Fibroblast of skin of abdomen (primary cell): ENCODE measurements at places on chromosomes 5 and 9.

GRCh38 chr9:134377143-134377484 is 50.9 kb downstream of the RXRA start:
- DNase-seq: no peak

DNA sequence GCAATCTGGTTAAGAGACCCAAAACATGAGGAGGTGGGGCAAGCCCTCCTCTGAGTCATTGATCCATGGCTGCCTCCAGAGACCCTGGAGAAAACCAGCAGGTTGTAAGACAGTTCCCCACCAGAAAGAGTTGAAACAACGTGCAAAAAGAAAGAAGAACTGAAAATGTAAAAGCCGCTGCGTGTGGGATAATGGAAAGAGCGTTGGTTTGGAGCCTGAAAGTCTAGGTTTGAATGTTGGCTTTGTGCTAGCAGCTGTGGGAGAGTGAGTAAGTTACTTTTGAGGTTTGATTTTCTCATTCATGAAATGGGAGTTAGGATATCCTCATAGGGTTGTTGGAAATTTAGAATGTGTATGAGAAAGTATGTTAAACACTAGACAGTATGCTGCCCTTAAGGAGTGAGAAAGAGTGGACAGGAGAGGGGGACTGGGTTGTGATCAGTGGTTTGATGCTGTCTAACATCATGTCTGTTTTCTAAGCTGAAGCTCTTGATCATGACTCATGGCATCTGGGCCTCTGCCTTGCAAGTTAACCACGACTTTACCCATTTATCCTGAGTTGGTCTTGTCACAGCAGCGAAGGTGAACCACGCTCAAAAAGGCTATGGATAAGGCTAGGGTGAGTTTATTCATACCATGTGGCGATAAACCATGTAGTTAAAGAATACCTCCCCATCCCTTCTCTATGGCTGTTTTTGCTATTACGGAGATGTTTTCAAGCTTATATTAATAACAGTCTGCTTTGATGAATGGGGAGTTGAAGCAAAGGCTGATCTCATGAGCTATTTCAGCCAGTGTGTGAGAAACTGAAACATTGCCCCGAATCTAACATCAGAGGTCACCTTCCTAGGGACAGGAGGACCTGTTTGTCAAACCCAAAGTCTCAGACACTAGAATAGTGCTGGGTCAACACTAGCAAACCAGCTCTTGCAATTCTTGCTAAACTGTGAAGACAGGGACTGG is 41.3 kb downstream of the ZNF366 start:
- DNase-seq: peak; percentile 69

DNA sequence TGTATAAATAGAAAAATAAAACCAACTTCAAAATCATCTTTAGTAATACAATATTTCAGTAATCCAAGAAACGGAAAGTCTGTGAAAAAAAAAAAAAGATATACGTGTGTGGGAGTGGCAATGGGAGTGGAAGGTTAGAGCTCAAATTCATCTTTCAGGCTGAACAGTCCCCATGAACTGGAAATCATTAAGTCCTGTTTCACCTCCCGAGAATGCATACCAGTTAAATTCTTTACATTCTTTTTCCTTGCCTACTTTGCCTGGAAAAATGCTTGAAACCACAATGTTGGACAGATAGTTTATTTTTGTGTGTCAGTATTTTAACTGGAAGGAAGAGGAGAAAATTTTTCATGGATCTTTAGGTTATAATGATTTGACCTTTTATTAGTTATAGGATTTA is 166.8 kb downstream of the MUSK start:
- peak; percentile 93 for DNase-seq

GRCh38 chr9:108039012-108039411 is 549.4 kb upstream of the KLF4 start:
- DNase-seq: no peak

GRCh38 chr9:131398204-131398603 is 4.3 kb downstream of the PRRC2B start:
- DNase-seq: no peak

- DNase-seq: peak; percentile 43
Measured at GRCh38 chr5:91787718-91788117, 404.6 kb upstream of the ARRDC3 start.

- DNase-seq: no peak
Measured at GRCh38 chr9:27990524-27990923, 417.2 kb upstream of the C9orf72 start.

DNA sequence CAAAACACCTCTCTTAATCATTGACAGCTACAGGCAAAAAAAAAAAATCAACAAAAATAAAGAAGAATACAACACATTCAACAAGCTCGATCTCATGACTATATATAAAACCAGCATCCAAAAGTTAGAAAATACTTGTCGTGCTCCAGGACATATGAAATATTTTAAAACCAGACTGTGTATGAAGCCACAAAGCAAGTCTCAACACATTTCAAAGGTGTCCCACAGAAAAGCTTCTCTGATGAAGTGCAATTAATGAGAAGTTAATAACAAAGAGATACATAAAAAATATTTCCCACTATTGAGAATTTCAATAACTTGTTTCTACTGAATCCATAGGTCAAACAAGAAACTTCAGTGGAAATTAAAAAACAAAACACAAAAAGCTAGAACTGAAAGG is 178.7 kb downstream of the PLK2 start:
- no peak for DNase-seq

DNA sequence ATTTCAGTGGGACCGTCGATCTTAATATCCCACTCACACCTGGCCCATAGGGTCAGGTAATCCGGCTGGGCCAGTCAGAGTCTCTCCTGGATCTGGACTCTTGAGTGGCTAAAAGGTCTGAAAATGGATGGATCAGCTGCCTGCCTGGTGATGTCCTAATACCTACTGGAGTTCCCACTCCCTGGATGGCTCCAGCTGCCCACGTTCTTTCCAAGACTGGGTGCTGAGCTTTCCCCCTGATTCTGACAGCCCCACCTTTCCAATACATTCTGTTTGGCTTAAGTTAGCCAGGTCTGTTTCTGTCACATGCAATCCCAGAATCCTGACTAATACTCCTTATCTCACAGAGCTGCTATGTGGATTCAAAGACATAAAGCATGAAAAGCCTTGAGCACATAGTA is 10.2 kb downstream of the SH3PXD2B start:
- no peak for DNase-seq

DNA sequence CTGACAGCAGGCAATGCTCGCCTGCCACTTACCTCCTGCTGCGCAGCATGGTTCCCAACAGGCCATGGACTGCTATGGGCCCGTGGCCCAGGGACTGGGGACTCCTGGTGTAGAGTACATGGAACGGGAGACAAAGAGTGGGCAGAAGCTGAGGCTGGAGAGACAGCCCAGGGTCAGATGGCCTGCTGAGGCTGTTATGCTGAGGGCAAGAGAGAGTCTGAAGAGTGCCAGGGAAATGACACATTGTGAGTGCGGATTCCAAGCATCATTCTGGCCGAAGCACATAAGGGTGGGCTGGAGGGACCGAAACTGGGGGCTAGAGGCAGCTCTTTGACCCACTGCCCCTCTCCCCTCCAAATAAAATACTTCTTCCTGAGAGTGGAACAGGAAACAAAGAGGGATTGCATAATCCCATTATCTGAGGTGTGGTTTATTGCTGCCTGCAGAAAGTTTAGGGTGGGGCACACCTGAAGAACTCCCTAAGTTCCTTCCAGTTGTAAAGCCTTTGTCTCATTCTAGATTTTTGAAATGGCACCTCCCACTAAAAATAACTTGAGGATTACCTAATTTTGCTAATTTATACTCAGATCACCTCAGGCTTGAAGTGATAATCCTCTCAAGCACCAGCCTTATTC is 158.1 kb downstream of the ATP10B start:
- no peak for DNase-seq

DNA sequence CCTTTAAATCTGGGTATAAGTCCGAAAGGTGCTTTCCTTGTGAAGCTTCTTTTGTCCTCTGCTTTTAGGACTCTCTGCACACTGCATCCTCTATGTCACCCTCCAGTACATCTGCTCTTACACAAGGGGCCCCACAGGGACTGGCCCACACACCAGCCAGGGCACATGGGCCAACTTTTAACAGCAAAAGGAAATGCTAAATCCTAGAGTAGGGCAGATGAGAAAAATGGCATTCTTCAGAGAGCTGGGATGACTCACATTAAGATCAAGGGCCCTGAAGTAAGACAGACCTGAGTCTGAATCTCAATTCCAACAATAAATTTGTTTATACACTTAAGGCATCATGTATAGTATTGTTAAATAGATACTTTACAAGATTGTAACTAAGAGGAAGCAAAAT is 40.3 kb upstream of the CDKN2B start:
- peak; percentile 39 for DNase-seq

DNA sequence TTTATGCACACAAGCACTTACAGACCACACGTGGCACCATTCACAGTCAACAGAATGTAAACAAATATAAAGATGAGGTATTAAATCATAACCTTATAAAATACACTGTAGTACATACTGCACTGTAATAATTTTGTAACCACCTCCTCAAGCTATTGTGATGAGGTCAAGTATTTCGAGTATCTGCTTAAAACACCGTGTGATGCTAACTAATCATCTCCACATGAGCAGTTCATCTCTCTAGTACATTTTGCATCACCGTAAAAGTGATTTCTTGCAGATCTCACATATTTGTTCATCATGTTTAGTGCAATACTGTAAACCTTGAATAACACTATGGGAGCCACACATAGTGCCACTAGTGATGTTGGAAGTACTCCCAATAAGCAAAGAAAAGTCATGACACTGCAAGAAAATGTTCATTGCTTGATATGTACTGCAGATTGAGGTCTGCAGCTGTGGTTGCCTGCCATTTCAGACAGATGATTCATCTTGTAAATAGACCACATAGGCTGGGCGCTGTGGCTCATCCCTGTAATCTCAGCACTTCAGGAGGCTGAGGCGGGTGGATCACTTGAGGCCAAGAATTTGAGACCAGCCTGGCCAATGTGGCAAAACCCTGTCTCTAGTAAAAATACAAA is 44.3 kb downstream of the FOXB2 start:
- peak; percentile 80 for DNase-seq

DNA sequence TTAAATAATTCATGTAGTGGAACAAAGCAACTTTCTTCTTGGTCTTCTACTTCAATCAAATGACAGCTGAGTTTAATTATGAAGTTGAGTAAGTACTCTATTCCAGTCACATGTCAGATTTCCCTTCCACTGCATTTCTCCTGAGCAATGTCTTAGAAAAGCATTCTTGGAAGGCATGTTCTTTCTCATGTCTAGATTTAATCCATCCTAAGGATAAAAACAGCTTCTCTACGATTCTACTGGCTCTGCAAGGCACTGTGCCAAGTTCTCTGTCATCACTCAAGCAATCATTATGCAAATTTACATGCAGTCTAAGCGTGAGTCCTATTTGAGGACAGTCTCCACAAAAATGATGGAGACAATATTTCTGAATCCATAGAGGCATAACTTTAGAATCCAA is 142.4 kb downstream of the YIPF5 start:
- peak; percentile 96 for DNase-seq

DNA sequence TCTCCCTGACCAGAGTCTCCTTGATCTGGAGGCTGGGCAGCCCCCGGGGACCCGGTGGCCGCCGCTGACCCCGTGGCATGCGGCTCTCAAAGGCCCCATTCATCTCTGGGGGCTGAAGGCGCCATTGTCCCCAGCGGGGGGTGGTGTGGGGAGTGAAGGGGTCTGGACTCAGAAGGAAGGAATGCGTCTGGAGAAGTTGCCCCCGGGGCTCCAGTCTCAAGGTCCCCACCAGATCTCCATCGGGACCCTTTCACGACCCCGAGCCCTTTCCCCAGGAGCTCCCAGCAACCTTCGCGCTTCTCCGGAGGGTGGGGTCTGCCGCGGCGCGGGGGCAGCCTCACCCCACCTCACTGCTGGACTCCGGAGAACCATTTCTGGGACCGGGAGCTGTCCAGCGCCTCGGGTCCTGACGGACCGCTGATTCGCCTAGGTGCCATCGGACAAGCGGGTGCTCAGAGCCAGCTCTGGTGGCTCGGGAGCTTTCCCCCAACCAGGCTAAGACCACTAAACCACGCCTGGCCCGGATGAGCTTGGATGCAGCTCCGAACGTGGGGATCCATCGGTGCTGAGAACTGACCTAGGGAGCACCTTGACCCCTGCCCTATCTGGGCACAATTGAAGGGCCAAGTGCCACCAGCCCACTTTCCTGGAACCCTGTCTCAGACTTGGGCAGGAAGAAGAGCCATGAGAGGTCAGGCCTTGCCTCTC is 5.1 kb upstream of the PCDH1 start:
- DNase-seq: peak; percentile 17

DNA sequence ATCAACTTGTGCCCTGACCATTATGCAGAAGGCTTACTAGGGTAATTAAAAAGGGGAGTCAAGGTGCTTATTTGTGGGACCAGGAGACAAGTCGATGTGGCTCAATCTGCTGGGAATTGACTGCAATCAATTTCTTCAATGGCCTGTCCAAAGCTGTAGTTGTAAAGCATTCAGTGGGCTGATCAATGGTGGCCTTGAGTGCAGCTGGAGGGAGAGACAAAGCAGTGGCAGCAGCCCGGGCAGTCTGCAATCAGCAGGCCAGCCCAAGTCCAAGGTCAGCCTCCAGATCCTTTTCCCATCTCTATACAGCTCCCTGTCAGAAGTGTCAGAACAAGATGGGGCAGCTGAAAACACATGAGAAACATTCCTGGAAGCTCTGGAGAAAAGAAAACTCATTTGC is 51.0 kb upstream of the BRINP1 start:
- no peak for DNase-seq

DNA sequence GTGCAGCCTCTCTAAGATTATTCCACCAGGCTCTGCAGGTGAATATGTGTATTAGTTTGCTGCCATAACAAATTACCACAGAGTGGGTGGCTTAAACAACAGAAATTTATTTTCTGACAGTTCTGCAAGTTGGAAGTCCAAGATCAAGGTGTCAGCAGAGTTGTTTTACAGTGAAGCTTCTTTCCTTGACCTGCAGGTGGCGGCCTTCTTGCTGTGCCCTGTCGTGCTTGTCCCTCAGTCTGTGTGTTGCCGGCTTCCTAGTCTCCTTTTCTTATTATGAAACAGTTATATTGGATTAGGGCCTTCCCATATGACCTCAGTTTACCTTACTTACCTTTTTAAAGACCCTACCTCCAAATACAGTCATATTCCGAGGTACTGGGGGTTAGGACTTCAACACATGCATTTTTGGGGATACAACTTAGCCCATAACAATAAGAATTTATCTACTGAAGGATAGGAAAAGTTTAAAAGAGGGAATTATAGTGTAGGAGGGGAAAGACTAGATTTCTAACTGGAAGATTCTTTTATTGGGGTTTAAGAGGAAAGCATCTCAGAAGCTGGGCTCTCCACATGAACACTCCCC is 97.4 kb downstream of the OSTF1 start:
- DNase-seq: no peak

DNA sequence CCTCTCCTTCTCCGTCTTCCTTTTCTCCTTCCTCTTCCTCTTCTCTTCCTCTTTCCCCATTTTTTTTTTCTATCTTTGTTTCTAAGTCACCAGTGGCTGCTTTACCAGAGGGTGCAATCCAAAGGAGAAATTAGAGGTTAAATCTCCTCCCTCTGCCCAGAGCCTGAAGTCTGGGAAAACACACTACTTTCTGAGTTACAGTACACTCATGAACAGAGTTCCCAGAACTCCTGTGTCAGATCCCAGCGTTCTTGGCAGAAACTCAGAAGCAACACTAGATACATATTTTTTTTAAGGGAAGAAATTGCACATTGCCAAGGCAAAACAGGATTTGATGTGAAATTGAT is 189.0 kb downstream of the SNCAIP start:
- no peak for DNase-seq

- DNase-seq: no peak
Measured at GRCh38 chr9:129875181-129875611, 39.9 kb downstream of the USP20 start.

GRCh38 chr9:134891713-134892112 is 11.1 kb downstream of the FCN2 start:
- DNase-seq: no peak
